ENCODE measurements at places on chromosomes 13 and 19.

- DNase-seq = no peak
Observed at GRCh38 chr19:38385804-38386257, 2.0 kb downstream of the GGN start.

GRCh38 chr19:23384858-23385257 is 10.4 kb downstream of the ZNF91 start:
- DNase-seq = no peak

- no peak for DNase-seq
Observed at GRCh38 chr19:51091126-51091525, 8.4 kb upstream of the KLK14 start.

DNA sequence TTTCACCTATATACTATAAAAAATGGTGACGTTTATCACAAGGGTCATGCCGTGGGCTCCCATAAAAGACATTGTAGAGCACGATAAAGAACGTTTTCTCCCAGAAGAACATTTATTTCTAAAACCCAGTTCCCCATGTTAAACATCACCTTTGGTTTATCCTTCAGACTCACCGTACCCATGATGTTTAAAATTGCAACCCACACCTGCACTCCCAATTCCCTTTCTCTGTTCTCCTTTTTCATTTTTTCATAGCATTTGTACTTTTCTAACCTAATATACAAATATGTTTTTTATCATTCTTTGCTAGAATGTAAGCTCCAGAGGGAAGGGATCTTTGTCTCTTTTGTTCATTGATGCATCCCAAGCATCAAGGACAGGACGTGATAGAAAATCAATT is 2.0 kb downstream of the RCBTB2 start:
- DNase-seq = no peak

DNA sequence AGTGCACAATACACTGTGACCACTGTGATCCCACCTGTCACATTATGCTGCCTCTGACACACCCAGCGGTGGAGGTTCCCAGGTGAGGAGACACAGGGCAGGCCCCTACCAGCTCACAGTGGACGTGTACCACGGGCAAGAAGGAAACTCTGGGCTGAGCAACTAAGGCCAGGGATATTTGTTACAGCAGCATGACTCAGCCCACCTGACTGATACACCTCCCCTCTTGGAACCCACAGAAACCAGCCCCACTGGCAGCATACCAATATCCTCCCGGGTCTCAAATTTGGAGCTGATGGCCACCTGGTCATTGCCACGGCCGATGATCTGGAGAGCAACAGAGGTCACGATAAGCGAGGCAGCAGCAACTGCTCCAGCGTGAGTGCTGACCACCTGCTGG is 14.9 kb downstream of the KLC3 start:
- no peak for DNase-seq

- no peak for DNase-seq
Observed at GRCh38 chr19:30387311-30388115, 15.3 kb downstream of the ZNF536 start.

GRCh38 chr19:31348481-31349159 is 616 bp downstream of the TSHZ3 start:
- no peak for DNase-seq

- DNase-seq = no peak
Observed at GRCh38 chr13:73938372-73939070, 195.7 kb downstream of the KLF12 start.

DNA sequence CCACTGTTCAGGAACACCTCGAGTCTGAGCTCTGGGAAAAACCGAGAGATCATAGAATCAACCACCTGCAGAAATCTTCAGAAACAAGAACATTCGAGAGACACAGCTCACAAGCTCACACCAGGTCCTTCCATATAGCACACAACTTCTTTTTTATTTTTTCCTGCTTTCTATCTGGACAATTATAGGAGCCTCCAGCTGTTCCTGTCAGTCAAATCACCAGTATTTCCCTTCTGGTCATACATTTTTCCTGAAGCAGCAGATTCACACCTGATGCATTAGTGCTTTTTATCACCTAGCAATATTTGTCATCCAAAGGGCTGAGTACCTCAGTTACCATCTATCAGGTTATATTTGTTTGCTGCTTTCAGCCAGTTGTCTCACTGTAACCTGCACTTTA is 323.5 kb downstream of the FOXO1 start:
- no peak for DNase-seq

GRCh38 chr19:32896516-32897214 is 27.1 kb upstream of the SLC7A9 start:
- DNase-seq = no peak
